ENCODE measurements at places on chromosomes 3 and 15. TPM values are rescaled to one million over a fixed set of nuclear protein-coding genes. Genes with fewer than 3 reads are reported as not detected.

SNX22 gene
- total RNA-seq = 0.39 TPM

HYAL3 gene
- total RNA-seq = 2.2 TPM

ERICH6 gene
- total RNA-seq = not detected

CNTN3 gene
- total RNA-seq = 9.8 TPM

TEX264 gene
- total RNA-seq = 26.0 TPM

CLEC3B gene
- total RNA-seq = 109 TPM

GRM7 gene
- 2.5 TPM for total RNA-seq

GP9 gene
- not detected for total RNA-seq

ITIH4 gene
- 55.4 TPM for total RNA-seq

GOLGA6B gene
- not detected for total RNA-seq

LTK gene
- total RNA-seq = 1.1 TPM

DNA sequence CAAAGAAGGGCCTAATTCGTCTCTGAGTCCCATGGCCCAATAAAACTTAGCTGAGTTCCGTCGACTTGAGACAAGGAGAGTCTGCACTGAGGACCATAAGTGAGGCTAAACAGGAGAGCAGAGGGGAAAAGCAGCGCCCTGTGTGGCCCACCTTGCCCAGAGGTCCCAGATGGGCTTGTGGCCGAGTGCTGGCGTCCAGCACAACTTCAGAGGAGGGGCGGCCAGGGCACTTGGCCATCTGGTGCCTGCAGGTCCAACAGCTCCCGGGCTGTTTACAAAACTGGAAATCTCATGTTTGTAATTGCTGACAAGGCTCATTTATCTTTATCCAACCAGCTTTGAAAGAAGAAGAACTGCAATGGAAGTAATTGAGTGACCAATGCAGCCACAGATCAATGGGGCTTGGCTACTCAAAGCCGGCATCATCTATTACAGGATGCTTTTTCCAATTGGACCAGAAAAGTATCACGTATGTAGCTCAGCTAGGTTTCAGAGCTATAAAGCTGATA lies 306.3 kb downstream of the OCA2 start:
- DNase-seq = no peak

DNA sequence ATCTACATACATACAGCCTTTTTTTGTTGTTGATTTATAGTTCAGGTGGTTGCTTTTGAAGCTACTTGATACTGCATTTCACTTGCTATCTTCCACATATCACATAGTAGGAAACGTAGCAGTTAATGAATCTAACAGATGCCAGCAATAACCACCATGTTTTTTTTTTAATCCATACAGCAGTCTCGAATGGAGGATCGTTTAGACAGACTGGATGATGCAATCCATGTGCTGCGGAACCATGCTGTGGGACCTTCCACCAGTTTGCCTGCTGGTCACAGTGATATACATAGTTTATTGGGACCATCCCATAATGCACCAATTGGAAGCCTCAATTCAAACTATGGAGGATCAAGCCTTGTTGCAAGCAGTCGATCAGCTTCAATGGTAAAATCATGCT lies 123.2 kb upstream of the CGNL1 start:
- DNase-seq = no peak

DNA sequence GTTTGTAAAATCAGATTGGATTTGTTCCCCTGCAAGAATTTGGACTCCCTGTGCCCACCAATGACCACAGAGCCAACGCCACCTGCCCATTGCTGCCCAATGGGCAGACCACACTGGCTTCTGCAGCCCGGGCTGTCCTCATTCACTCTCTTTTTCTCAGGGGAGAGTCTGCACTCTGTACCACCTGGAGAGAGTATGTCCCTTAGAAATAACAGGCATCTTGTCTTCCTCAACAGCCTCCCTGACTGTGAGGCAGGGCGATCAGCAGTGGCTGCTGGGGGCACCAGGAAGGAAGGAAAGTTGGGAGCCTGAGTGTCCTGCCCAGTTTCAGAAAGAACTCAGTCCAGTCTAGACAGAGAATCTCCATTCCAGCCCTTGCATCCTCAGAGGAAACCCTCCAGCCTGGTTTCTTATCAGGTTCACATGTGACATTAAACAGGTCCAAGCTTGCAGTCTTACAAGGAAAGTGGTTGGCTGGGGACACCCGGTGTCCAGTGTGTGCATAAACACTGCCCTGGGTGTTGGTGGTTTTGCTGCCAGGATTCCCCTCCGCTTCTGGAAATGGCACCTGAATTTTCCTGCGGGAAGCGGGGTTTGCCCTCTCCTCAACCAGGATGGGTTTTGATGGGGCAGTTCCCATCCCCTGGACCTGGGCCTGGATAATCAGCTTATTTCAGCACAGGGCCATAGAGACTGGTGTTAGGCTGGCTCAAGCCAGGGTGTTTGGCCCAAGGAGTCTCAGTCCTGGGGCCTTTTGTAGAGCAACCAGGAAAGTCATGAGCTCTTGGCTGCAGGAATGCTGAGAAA lies 37.2 kb downstream of the SSUH2 start:
- no peak for DNase-seq

- DNase-seq = no peak
Observed at GRCh38 chr3:177703788-177704187, 506.5 kb upstream of the TBL1XR1 start.

GRCh38 chr3:160796089-160796812 lies 40.2 kb downstream of the PPM1L start:
- DNase-seq = no peak

GRCh38 chr15:73617301-73617831 lies 15.8 kb downstream of the NPTN start:
- no peak for DNase-seq

DNA sequence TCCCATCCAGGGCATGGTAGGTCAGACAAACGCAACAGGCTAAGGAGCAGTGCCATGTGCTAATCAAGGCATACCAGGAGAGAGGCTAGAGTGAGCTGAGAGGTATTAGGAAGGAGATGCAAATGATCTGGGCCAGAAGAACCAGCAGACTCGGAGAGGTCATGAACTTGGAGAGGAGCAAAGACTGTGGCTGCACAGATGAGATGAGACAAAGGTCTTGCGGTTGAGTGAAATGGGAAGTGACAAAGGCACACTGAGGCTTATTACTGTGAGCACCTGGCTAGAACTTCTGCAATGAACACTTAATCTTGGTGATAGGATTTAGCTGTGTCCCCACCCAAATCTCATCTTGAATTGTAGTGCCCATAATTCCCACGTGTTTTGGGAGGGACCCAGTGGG lies 380.2 kb downstream of the ULK4 start:
- no peak for DNase-seq

DNA sequence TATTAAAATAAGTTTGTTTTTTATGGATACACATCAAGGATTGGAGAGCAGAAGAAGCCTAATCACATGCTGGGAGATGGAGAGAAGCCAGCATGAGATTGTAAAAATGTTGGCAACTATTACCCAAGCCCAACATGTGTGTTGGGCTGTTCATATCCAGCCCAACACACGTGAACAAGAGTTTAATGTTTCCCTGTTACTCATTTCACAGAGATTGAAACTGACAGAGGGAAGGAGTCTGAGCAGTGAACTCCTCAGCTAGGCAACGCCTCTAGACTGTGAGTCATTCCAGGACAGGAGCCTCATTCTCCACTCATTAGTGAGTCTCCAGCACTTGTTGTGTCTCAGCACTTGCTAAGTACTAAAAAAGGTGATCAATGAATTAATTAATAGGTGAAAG lies 43.2 kb upstream of the CMSS1 start:
- no peak for DNase-seq

GRCh38 chr3:46228260-46229242 lies 13.7 kb upstream of the CCR3 start:
- no peak for DNase-seq

DNA sequence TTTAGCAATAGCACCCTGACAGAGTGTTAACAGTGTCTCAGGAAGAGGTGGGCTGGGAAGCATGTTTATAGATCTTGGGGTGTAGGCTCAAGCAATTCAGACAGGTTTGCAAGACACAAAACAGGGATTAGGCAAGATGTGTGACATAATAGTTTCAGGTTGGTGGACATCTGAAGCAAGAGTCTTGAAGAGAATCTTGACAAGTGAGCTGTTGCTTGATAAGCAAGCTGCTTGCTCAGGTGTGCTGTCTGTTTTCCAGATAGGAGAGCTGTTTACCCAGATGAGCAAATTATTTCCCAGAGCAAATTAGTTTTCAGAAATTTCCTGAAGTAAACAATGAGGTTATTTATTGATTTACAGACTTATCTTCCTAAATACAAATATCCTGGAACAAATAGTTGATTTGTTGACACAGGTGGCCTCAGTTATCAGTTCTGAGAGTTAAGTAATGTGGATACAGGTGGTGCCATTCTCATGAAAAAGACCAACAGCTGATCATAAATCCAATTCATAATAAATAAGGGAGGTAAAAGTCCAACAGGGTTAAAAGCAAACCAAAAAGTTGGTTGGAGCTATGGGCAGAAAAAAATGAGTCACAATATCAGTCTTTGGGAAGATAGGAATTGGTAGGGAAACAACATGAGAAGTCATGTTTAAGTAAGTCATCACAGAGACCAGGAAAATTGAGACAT lies 437.3 kb downstream of the TBL1XR1 start:
- no peak for DNase-seq

- no peak for DNase-seq
Observed at GRCh38 chr3:57530071-57530608, 14.0 kb downstream of the DNAH12 start.

GRCh38 chr3:152381881-152382295 lies 113.2 kb downstream of the MBNL1 start:
- no peak for DNase-seq

DNA sequence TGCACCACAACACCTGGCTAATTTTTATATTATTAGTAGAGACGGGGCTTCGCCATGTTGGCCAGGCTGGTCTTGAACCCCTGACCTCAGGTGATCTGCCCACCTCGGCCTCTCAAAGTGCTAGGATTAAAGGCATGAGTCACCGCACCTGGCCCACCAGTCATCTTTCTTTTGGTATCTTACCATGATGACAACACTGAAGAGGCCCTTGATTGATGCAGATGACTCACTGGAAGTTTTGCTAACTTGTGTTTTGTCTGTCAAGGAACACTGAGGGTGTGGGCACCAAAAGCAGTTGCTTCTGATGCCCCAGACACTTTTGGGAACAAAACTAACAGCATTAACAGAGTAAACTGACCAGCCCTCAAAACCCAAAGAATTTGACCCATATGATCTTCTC lies 88.3 kb downstream of the MYO5A start:
- DNase-seq = no peak

DNA sequence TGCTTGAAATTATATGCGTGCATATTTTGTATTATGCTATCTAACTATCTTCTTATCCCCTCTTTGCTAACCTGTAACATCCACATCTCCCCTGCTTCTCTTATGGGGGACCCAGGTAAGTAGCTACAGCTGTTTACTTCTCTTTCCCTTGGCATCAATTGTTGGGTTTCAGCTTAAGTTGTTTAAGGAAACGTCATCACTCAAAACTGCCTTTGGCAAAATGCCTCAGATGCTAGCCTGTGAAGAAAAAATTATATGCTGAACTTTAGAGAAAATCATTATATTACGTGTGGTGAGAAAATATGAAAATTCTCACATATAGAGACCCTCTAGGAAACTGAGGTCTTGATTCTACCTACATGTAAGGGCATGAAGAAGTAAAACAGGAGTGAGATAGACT lies 447.0 kb upstream of the NECTIN3 start:
- DNase-seq = no peak

DNA sequence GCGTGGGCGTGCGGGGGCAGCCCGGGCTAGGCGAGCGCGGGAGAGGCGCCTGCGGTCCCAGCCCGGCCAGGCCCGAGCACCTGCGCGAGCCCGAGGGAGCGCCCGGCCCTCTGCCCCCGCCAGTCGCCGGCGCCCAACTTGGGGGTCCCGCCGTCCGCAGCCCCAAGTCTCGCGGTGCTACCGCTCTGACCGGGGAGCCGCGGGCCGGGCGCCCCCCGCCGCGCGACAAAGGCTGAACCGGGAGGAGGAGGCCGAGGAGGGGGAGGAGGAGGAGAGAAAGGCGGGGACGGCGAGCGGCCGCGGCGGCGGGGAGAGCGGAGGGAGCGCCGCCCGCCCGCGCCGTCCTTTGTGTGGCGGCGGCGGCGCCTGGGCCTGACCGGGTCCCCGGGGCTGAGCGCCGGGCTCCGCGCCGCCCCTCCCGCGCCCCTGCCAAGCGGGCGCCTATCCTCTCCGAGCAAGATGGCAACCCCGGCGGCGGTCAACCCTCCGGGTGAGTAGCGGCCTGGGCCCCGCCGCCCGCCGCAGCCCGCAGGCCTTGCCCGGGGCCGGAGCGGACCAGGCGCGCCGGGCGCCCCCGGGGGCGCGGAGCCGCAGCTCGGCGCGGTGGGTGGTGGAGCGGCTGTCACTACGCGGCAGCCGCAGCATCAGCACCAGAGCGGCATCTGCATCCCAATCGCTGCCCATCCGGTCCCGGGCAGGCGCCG lies at the start of gene ARNT2:
Gene ARNT2, plus strand, starts transcription at position 326 of the 704 bp plus-strand sequence. Its CDS starts 134 bp downstream, at position 460.
- DNase-seq = peak; percentile 80

DNA sequence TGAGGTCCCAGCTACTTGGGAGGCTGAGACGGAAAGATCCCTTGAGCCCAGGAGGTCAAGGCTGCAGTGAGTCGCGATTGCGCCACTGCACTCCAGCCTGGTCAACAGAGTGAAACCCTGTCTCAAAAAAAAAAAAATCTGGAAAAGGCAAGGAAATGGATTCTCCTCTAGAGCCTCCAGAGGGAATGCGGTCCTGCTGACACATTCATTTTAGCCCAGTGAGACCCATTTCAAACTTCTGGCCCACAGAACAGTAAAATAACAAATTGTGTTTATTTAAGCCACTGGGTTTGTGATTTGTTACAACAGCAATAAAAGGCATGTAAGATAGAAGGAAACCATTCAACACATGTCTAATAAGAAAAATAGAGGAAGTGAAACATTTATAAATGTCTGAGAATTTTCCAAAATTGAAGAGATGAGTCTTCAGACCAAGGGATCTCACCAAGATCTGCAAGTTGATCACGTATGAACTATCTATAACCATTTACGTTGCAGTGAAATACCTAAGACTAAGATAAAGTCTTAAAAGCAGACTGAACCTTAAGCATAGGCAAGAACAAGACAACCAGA lies at the start of gene HTR3E:
Gene HTR3E, plus strand, starts transcription at position 254 of the 573 bp plus-strand sequence. CDS start 466 bp downstream, outside the sequence.
- no peak for DNase-seq

- DNase-seq = no peak
Observed at GRCh38 chr3:46830801-46831200, 32.4 kb downstream of the MYL3 start.

- peak; percentile 66 for DNase-seq
Observed at GRCh38 chr15:33310481-33311311, at the start of gene RYR3. TSS of gene RYR3 (plus strand) at chr15:33310967. CDS start at chr15:33311046, 79 bp downstream.

DNA sequence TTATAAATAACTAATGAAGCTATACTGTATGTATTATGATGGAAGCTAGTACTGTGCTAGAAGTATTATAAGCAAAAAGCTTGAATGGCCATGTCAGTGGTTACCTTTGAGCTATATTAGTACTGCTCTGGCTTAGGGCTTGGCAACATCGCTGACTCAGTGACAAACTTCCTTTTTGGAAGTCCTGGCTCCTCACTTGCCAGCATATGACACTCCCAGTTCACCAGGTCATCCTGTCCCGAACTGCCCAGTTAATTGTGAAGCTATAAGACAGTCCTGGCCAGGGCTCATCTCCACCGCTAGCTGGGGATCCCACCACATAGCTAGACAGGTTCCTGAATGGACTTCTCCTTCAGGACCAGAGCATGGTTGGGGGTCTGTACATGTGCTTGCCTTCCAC lies 31.9 kb downstream of the RAB8B start:
- DNase-seq = no peak

GRCh38 chr3:116087426-116087825 lies 357.9 kb downstream of the LSAMP start:
- no peak for DNase-seq

Measured in aorta (tissue), 5 donors.